ENCODE measurements at places on chromosomes 12 and 14.

DNA sequence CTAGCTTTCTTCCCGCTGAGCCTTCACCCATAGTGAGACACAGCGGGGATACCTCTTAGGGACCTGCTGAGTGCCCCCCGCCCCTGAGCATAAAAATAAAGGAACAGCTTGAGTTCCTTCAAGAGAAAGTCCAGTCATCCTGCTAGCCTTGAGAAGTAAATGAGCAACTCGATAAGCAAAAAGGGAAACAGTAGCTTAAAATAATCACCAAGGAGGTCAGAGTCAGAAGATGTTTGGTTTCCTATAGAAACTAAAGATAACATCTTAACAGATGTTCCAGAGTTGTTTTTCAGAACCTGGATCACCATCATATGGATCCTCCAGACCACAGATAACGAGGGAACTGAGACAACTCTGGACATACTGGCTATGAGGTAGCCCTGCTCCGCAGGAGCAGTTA lies 94.0 kb downstream of the BCAT1 start:
- no peak for DNase-seq

DNA sequence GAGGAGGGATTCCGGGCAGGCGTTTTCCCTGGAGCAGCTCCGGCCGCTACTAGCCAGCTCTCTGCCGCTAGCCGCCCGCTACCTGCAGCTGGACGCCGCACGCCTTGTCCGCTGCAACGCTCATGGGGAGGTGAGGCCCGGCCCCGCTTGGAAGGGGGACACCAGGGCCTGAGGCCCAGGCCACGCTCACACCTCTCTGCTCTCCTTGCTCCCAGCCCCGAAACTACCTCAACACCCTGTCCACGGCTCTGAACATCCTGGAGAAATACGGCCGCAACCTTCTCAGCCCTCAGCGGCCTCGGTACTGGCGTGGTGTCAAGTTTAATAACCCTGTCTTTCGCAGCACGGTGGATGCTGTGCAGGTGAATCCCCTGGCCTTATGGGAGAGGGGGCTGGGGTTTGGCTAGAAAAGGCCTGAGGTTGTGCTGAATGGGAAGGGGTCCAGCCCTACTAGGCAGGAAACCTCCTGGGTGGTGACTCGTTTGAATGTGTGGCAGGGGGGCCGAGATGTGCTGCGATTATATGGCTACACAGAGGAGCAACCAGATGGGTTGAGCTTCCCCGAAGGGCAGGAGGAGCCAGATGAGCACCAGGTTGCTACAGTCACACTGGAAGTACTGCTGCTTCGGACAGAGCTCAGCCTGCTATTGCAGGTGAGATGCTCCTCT lies 597 bp downstream of the RNF31 start:
- DNase-seq = no peak

GRCh38 chr14:22471545-22472121 lies 117.4 kb downstream of the DAD1 start:
- peak; percentile 3 for DNase-seq

GRCh38 chr12:55142669-55143565 lies 16.7 kb downstream of the OR9K2 start:
- DNase-seq = peak; percentile 23

- no peak for DNase-seq
Measured at GRCh38 chr12:31499567-31499966, 91.4 kb downstream of the DENND5B start.

DNA sequence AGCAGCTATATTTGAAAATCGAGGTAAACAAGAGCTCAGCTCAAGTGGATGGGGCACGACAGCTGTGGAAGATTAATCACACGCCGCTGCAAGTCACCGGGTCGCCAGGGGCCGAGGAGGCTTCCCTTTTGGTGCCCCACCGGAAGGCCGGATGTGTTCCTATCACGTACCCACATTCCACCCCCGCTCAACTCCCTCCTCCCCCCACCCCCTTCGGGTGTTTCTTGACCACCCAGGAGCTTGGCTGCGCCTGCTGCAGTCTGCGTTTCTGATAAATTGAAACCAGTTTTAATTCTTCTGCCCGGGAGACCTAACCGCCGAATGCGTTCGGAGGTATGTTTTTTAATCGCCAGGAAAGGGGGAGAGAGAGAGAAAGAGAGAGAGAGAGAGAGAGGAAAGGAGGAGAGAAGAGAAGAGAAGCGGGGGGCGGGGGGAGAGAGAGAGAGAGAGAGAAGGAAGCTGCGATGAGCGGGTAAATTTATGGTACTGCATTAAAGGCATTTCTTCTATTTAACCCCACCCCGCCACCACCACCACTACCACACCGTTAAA lies 1.8 kb downstream of the SLC8A3 start:
- no peak for DNase-seq

DNA sequence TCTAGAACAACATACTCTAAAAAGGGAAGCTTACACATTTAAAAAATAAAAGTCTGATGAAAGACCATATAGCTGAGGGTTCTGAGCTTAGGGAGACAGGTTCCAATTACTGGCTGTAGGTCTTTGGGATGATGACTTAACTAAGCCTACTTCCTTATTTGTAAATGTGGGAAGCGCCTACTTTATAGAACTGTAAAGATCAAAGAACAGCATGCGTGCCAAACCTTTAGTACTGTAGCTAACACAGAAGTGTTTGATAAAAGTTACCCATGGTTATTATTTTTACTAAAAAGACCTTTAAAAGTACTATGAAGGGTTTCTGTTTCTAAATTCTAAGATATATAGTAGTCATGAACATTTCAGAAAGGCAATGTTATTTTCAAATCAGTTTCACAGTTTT lies 35.7 kb downstream of the STK38L start:
- DNase-seq = no peak

- DNase-seq = no peak
Measured at GRCh38 chr14:32841698-32842097, 97.0 kb upstream of the NPAS3 start.

- DNase-seq = no peak
Measured at GRCh38 chr14:96267916-96268315, 11.9 kb downstream of the BDKRB1 start.

DNA sequence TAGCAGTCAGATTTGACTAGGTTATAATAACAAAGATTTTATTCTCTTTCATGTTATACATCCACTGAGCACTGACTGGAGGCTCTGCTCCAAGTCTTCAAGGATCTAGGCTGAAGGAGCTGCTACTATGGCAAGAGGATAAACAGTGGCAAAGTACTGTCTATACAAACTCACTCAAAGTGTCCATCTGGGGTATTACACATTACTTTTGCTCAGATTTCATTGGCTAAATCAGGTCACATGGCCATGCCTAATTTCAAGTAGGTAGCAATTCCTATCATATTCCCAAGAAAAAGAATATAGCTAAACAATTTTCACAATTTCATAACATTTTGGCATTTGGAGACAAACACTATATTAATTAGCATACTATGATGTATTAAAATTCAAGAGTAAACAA lies 40.9 kb downstream of the CDK17 start:
- DNase-seq = no peak

DNA sequence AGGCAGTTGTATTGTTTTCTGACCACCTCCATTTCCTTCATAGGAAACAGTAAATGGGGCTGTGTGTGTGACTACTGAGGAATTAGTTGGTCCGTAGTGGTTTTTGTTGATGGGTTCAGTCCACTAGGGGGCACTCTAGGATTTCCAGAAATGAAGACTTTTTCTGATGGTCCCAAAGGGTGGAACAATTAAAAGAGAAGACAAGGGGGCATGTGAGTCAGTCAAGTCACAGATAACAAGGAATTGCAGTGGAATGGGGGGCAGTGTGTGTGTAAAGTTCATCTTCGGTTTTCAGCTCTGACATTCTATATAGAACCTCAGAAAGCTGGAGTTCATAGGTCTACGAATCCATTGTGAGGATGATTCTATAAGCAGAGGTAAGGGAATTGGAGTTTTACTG lies 186.6 kb upstream of the OR4E1 start:
- no peak for DNase-seq

GRCh38 chr12:62865937-62866336 lies 69.0 kb downstream of the PPM1H start:
- no peak for DNase-seq

DNA sequence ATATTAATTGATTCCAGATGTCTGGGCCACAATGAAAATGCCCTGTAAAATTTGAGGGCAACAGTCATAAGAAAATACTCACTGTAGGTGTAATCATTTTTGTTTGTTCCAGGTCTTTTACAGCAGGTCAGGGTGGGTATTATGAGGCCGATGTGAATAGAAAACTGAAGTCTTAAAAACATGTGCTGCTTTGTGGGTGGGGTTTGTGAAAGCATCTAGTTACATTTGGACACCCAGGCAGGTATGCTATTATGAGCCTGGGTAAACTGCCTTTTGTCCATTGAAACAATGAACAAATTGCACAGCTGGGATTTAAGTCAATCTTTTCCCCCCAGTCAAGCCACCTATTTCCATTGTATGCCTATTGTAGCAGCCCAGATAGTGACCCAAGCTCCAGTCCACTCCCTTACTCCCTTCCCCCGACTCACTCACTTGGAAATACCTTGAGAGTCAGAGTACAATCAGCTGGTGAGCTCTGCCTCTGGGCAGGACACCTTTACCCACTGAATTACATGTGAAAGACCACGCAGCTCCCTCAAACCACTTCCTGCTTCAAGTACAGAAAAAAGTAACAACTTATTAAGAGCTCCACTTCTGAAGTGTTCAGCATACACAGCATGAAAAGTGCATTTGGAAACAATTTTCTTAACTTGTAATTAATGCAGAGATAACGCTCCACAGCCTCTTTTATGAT lies 1.8 kb downstream of the IGF1 start:
- no peak for DNase-seq

DNA sequence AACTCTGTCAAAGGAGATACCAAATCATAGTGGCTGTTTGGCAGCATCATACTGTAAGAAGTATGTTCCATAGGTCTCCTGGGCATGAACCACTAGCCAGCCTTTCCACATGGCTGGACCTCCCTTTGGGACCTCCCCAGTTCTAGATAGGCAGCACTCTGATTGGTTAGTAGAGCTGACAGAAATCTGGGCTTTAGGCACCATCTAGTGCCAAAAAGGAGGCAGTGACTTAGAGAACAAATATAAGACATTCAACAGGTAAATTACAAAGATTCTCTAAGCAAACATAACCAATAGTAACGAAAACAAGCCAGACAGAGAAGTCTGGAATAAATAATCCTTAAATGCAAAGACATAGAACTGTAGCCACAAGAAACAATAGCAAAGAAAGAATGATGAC lies 148.0 kb upstream of the PDE3A start:
- peak; percentile 37 for DNase-seq

GRCh38 chr12:88805286-88805685 lies 225.0 kb upstream of the KITLG start:
- no peak for DNase-seq

- no peak for DNase-seq
Measured at GRCh38 chr12:5071496-5071895, 27.8 kb downstream of the KCNA5 start.

GRCh38 chr14:51290132-51290531 lies 50.1 kb downstream of the TMX1 start:
- no peak for DNase-seq

GRCh38 chr14:103329401-103330347 lies 4.4 kb upstream of the EIF5 start:
- DNase-seq = peak; percentile 69

DNA sequence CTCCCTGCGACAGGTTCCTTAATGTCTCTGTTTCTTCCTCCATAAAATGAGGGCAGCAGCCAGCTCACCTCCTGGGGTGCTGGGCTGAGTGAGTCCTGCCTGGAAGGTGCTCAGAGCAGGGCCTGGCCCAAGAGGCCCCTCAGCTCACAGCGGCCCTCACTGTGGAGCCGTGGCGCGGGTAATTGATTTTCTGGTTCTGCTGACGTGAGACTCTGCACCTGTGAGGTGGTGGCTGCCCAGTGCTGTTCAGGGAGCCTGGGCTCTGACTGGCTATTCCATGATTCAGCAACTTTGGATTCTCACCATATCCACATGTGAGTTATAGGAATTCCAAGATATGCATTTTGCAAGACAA lies 266.6 kb downstream of the ADGRD1 start:
- no peak for DNase-seq
